GM12864 (cell line): ENCODE measurements at places on chromosomes 5 and 9.

GRCh38 chr5:161740433-161740832 lies 54.9 kb downstream of the GABRA6 start:
- no peak for DNase-seq

DNA sequence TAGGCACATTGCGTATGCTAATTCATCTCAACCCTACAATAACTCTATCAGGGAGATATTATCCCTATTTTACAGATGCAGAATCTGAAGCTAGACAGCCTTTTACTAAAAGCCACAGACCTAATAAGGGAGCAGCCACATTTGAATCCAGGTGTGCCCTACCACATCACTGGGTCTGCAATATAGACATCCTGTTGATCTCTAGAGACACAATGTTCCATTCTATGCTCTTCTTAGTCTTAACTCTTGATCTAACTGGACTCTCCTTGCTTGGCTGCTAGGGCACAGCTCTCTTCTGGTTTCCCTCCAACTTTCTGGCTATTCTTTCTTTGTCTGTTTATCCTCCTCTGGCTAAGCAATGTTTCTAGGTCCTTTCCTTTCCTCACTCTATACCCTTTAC lies 1.4 kb upstream of the SPATA6L start:
- no peak for DNase-seq

- no peak for DNase-seq
These were observed 27.1 kb downstream of the CYSTM1 start for GRCh38 chr5:140202078-140202477.

- DNase-seq = no peak
These were observed 83.0 kb downstream of the GABBR2 start for GRCh38 chr9:98625728-98626127.

GRCh38 chr5:134904610-134905245 lies at the start of gene PCBD2:
TSS of gene PCBD2 (plus strand) at chr5:134905131. CDS start at chr5:134905140, 9 bp downstream.
- DNase-seq = peak; percentile 71

DNA sequence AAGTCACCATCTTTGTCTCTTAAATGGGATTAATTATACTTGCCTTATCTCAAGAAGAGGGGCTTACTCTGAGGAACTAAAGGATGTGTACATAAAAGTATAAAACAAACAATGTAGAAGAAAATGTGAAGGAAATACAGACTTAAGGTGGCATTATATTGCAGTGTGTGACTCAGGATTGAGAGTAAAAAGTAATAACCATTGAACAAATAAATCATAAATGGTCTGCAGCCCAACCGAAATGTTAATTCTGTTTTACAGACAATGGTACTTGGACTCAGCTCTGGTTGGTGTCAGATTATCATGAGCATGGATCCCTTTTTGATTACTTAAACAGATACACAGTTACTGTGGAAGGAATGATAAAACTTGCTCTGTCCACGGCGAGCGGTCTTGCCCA lies 37.4 kb downstream of the TGFBR1 start:
- DNase-seq = no peak

DNA sequence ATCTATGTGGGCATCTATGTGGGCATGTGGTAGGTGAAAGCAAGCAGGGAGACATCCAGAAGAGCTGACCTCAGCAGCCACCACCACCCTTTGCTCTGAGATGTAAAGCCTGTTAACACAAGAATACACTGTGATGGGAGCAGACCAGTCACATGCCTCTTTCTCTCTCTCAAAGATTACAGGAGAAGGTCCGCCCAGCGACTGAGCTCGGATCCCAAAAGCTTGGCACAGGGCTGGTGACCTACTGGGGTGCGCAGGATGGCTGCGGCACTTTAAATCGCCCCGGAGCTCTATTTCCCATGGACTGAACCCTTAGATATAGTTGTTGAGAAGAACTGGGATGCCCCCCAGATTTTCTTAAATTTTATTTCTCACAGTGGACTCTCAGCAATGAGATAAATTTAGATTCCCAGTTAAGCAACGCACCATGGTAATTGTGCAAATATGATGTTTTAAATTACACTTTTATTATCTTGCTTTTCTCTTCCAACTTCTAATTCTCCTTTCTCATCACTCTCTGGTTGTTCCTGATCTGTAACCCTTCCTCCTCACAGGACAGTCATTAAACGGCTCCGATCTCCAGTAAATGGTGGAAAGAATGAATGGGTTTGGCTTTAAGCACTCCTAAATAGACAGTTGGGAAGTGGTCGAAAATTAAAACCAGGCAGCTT lies 37.7 kb upstream of the ICE1 start:
- no peak for DNase-seq

GRCh38 chr5:152990649-152991048 lies 499.8 kb upstream of the GRIA1 start:
- no peak for DNase-seq

- no peak for DNase-seq
These were observed 10.3 kb upstream of the QRFP start for GRCh38 chr9:130906735-130907416.

GRCh38 chr5:121707178-121707577 lies 144.5 kb upstream of the FTMT start:
- DNase-seq = no peak

- no peak for DNase-seq
These were observed 9.9 kb downstream of the SLC36A3 start for GRCh38 chr5:151293624-151294023.

DNA sequence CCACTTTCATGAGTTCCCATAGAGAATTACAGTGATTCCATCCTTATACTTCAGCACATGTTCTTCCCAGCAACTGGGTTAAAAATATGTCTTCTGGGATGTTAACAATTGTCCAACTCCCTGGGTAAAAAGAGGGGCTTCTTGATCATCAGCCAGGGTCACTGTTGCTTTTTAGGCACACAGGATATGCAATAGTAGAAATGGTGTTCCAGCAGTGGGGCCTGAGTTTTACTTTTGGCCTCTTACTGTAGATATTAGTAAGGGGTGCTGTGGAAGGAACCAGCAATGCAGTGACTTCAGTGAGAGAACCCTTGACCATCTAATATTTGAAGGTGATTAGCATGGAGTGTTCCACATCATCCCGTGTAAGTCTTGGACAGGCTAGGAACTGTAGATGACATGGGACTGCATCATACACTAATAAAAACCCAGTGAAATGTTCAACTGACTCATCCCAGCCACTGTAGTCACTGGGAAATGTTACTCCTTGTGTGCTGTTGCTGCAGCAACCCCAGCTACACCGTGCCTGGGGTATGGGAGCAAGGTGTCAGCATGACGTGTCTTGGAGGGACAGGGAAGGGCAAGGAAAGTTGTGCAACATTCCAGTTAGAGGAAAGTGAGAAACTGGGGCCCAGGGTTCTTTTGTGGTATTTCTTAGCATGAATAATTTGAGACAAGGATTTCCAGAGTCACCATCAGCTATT lies 610.9 kb downstream of the RAB3C start:
- DNase-seq = no peak

DNA sequence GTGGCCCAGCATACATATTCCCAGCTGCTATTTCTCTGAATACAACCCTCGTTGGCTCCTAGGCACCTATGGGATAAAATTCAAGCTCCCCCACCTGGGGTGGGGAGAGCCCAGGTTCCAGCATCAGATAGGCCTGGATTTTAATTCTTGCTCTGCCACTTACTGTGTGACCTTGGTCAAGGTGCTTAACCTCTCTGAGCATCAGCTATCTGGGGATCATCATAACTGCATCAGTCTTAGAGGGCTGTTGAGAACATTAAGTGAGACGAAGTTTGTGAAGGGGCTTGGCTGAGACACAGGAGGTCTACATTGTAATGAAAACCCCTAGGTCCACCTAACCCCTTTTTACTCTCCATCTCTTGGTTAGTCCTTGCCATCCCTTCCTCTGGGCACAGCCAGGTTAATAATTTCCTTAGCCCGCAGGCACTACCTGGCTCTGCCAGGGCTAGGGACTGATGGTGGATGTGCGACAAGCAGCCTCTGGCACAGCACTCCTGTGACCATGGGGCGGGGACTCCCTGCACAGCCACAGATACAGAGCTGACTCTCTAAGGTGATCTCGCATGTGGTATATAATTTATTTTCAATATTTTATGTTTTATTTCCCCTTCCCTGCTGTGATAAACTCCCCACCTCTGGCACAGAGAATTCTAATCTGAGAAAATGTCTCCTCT lies 68.7 kb downstream of the CRB2 start:
- DNase-seq = no peak

DNA sequence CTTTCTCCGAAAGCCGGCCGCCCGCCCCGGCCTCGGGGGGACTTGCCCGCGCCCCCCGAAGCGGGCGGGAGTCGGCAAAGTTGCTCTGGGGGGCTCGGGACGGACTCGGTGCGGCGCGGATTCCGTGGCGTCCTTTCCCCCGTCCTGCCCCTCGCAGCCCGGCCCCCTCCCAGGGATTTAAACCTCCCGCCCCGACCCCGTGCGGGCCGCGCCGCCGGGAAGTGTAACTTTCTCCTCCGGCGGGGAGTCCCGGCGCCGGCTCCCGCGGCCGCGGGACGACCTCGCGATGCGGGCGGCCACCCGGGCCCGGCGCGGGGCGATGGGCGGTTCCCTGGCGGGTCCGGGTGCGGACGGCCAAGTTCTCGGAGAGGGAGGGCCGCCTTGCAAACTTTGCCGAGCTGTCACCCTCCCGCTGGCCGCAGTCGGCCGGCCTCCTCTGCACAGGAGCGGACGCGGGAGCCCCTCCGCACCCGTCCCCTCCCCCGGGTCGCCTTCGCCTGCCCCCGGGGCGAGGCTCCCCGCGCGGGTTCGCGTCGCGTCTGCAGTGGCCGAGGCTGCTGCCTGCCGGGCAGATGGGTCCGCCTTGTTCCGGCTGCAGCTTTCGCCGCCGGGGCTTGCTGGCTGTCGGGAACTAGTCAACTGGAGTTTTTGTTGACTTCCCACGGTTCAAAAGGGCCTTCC lies 732 bp downstream of the PBX3 start:
- no peak for DNase-seq

DNA sequence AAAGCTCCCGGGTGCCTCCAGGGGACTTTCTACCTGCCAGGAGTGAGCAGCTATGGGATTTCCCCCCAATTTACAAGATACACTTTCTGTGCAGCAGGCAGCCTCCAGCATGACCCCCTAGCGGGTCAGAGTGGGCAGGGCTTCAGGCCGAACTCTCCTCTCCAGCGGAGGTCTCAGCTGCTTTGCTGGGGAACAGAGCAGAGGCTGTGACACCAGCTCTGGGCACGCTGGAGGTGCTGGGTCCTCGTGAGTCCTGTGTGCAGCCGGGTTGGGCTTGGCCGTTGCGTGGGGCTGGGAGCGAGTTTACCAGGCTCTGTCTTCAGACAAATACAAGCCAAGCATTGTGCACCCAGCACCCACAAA lies 2.9 kb downstream of the NRARP start:
- DNase-seq = no peak

DNA sequence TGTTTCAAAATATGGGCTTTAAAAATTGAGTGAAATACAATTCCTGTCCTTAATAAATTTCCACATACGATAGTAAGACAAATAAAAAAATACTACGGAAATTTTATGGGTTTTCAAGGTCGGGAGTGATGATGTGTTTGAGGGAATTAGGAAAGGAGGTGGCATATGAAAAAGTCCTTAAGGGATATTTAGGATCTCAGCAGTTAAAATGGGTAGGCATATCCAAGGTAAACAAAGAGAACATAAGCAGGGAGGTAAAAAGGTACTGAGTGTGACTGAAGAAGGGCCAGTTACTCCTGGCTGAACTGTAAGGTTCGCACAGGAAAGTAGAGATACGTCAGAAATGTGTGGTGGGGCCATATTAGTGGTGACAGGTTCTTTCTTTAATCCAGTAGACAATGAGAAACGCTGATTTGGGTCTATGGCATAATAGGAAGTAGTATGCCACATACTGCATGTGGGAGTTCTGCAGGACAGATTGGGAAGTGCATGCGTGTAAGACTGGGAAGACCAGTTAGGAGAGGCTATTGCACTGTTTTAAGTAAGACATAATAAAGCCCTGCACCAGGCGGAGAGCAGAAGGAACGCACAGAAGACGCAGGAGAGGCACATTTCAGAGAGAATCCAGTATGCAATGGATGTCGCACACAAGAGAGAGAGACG lies 937 bp upstream of the HMGCR start:
- no peak for DNase-seq

DNA sequence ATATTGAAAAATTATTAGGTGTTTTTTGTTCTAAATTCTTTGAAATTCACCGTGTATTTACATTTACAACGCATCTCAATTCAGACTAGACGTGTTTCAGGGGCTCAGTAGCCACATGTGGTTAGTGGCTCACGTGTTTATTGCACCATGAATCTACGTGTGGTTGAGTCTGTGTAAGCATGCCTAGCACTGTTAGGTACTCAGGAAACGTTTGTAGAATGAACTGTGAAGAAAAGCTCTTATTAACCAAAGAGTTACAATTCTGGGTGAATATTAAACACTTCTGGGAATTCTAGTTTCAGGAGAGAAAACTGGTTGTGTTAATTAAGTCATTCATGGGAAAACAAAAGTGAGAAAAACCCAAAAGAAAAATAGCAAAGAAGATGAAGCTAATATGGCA lies 117.5 kb upstream of the CDH6 start:
- DNase-seq = no peak

DNA sequence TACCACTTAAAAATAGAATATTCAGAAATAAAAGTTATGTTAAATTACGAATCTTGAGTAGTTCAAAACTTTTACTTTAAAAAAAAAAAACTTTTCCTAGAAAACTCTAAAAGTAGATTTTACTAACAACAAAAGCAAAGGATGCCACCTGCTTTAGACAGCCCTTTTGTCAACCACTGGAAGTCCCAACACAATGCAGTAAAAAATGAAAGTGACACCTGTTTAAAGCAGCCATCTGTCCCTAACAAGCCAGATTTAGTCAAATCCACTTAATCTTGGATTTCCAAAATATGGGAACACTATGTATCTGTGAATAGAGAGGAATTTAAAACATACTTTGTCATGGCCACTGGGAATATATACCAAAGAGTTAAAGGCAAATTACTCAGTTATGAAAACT lies 3.8 kb downstream of the RFX3 start:
- no peak for DNase-seq

DNA sequence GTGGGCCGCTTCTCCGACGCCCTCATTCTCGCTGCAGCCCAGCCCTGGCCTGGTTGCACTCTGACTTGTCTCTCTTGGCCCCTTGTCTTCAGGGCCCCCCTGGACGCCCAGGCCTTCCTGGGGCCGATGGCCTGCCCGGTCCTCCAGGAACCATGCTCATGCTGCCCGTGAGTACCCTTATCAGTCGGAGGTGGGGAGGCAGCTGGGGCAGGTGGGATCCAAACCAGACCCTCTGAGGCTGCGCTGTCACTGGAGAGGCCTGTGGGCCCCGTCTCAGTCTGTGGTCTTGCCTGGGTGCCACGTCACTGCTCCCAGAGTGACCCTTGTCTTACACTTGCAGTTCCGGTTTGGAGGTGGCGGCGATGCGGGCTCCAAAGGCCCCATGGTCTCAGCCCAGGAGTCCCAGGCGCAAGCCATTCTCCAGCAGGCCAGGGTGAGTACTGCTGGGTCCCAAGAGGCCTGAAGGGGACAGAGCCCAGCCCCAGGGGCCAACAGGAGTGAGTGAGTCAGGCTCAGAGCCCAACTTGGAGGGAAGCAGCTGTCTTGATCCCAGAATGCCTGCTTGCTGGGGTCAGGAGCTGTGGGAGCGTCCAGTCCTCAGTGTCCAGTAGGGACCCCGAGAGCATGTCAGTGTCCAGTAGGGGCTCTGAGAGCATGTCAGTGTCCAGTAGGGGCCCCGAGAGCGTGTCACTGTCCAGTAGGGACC lies 109.0 kb downstream of the COL5A1 start:
- DNase-seq = no peak

- DNase-seq = no peak
These were observed 7.2 kb downstream of the BTNL9 start for GRCh38 chr5:181047288-181047687.
